ENCODE measurements at places on chromosomes 11 and 22.

DNA sequence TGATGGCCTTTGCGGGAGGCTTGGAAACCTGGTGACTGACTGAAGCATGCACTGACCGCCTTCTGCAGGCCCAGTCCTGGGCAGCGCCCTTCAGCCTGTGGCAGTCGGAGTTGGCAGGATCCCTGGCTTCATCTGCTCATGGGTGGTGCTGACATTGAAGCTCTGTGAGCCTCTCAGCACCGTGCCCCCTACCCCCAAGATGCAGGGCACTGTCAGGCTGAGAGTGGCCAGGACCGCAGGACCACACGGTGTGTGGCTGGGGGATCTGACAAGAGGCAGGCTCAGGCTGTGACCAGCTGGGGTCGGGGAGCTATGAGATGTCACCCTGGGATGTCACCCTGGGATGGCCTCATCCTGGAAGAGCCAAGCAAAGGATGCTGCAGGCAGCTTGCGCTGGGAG lies 32.7 kb downstream of the TBC1D22A start:
- DNase-seq: no peak

- no peak for DNase-seq
Measured at GRCh38 chr22:37259540-37260029, 15.5 kb upstream of the RAC2 start.

- no peak for DNase-seq
Measured at GRCh38 chr11:130866831-130867230, 49.4 kb downstream of the SNX19 start.

GRCh38 chr11:101255036-101255435 lies 125.4 kb upstream of the PGR start:
- no peak for DNase-seq

DNA sequence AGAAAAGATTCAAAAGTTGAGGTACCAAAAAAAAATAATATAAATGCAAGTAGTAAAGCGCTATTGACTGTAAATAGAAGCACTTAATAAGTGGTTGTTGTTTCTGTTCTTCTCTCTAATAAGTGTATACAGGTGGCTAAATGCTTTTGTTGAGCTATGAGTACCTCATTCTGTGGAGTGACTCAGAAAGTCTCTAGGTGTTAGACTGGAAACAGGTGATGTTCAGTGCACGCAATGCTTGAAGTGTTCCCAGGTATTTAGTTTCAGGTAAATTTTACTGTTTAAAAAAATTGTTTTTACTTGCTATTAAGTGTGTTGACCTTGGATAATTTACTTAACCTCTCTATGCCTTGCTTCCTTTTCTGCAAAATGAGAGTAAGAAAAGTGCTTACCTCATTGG lies 24.2 kb downstream of the POU2AF3 start:
- no peak for DNase-seq

DNA sequence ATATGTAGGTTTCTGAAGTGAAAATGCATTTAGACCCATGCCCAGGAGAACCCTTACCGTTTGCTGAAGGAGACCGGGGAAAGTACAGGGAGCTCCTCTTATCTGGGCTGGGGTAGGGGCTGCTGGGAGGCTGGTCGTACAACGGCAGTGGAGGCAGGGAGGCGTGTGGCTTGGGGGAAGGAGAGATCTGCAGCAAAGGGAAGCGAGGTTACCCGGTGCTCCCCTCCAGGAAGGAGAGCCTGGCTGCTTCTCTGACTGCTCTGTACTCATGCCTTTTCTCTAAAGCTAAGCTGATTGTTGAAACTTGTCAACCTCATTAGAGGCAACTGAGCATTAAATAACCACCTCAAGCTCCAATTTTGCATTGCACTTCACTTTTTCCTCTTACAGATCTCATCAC lies 27.2 kb downstream of the ATG16L2 start:
- no peak for DNase-seq

- DNase-seq: no peak
Measured at GRCh38 chr22:44359496-44360110, 46.9 kb upstream of the SHISAL1 start.

DNA sequence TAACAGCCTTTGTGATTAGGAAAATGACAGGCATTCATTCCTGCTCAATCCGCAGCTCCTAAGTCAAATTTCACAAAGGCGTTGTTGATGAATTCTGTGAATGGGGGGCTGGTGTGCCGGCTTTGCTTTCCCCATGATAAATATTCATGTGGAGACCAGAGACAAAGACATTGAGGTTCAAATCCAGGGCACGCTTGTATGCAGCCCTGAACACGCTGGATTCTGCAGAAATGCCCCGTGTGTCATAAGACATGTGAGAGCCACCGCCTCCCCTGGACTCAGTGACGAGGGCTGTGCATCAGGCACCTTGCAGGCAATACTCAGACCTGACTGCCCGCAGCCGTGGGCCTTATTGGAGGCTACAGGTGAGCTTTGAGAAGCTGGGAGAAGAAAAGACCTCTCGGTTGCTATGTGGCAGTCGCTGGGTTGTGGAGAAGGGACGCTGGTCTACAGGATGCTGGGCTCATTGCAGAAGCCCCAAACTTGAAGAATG lies 906.2 kb downstream of the BRD1 start:
- DNase-seq: no peak

DNA sequence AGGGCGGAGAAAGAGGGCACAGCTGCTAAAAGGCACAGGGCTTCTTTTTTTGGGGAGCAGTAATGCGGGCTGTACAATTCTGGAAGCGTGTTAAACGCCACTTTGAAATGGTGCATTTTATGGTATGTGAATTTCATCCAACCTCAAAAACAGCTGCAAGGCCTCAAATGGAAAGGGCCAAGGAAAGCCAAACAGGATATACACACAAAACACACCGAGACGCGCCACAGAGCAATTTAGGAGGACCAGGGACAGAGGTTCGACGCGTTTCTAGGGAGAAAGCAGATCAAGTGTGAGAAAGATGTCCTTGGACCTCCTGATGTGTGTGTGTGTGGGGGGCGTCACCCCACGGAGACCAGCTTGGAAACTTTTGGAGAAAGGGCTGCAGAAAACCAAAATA lies 31.1 kb downstream of the TSPAN4 start:
- no peak for DNase-seq
